Stimulated activated effector memory CD8-positive, alpha-beta T cell treated with anti-CD3 and anti-CD28 coated beads, Interleukin-12 subunit alpha, Interleukin-12 subunit beta, amount 100 ng/mL, for 72 hours (primary cell): ENCODE measurements at places on chromosomes 12 and 14.

- no peak for DNase-seq
These were observed 26.2 kb downstream of the GALC start for GRCh38 chr14:87966816-87967215.

DNA sequence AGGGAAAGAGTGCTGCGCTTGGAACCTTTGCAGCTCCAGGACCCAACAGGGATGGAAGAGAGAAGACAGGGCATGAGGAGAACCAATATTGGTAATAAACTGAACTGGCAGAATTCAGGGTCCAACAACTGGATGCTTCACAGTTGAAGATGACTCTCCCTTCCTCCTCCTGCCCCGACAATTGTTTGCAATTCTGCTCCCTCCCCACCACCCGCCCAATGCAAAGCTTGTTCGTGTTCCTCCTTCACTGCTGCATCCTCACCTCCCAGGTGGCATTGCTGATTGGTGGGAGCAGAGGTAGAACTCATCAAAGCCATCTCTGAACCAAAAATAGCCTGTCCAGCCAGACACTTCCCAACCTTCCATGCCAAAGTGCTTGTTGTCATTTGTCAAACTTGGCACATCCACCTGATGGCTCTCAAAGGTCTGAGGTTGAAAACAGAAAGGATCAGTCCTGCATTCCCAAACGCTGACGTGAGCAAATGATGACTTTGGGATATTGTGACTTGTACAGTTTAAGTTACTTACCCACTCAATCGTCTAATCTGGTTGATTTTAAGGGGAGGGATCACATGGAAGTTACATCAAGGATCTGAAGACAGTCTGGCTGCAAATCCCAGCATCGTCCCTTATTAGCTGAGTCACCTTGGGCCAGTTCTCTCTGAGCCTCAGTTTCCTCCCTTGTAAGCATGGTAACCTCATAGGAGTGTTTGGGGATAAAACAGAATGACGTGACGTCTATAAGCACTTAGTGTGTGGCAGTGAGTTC is 242.6 kb upstream of the CRY1 start:
- no peak for DNase-seq

- DNase-seq, result no peak
These were observed 156.1 kb upstream of the G2E3 start for GRCh38 chr14:30402846-30403245.

DNA sequence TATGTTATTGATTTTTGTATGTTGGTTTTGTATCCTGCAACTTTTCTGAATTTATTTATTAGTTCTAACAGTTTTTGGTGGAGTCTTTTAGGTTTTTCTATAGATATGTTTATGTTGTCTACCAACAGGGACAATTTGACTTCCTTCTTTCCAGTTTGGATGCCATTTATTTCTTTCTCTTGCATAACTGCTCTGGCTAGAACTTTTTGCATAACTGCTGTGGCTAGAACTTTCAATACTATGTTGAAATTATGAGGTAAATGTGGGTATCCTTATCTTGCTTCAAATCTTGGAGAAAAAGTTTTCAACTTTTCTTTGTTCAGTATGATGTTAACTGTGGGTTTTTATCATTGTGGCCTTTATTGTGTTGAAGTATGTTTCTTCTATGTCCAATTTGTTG is 39.9 kb upstream of the PLBD1 start:
- DNase-seq, result no peak

DNA sequence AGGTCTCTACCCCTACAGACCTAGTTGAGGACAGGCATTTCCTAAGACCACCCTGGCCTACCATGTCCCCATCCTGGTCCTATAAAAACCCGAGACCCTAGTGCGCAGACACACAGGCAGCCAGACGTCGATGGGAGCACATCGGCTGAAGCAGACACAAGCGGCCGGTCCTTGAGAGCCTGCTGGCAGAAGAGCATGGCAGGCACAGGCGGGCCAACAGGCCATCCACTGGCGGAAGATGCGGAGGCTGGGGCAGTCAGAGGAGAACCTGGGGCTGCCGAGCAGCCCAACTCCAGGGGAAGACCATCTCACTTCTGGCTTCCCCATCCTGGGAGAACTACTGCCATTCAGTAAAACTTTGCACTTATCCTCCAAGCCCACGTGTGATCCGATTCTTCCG is 396.8 kb downstream of the AEBP2 start:
- no peak for DNase-seq

- no peak for DNase-seq
These were observed 35.0 kb downstream of the KITLG start for GRCh38 chr12:88544991-88545980.

- DNase-seq, result no peak
These were observed at the start of gene INHBE for GRCh38 chr12:57454566-57455373. INHBE (plus strand) TSS chr12:57455307; CDS start chr12:57455537, 230 bp downstream.
